ENCODE measurements at places on chromosomes 11 and 22. TPM values are rescaled to one million over a fixed set of nuclear protein-coding genes. Genes with fewer than 3 reads are reported as not detected.

The PTPRCAP gene
- not detected for total RNA-seq

The PNPLA5 gene
- 0.23 TPM for total RNA-seq

The CHRNA10 gene
- total RNA-seq = 0.92 TPM

The MCHR1 gene
- total RNA-seq = 11.5 TPM

Measured in diencephalon (tissue), 1 donor.